Psoas muscle (tissue), 8 donors: ENCODE measurements at places on chromosomes 4 and X. TPM values are rescaled to one million over a fixed set of nuclear protein-coding genes. Genes with fewer than 3 reads are reported as not detected.

- no peaks in the 10 kb centered on the region for H3K4me1 ChIP-seq
- H3K36me3 ChIP-seq, result no peaks in the 10 kb centered on the region
- no peak for DNase-seq
- no peaks in the 10 kb centered on the region for H3K27me3 ChIP-seq
- H3K4me3 ChIP-seq, result no peak within 1 kb of the TSS
- no peak within 1 kb of the TSS for H3K27ac ChIP-seq
Measured at GRCh38 chr4:38782452-38783108, at the start of gene TLR10. TLR10 (minus strand) TSS chr4:38782990; CDS start chr4:38775590, 7,400 bp downstream.

GRCh38 chr4:38889143-38889542, 21.5 kb downstream of the FAM114A1 start:
- no peak overlapping the region for H3K4me3 ChIP-seq
- no peaks in the 10 kb centered on the region for H3K27me3 ChIP-seq
- no peaks in the 10 kb centered on the region for H3K36me3 ChIP-seq
- H3K27ac ChIP-seq, result peak overlapping the region; percentile 53
- no peak for DNase-seq

- no peak overlapping the region for H3K4me3 ChIP-seq
- H3K4me1 ChIP-seq, result no peaks in the 10 kb centered on the region
- no peaks in the 10 kb centered on the region for H3K36me3 ChIP-seq
- no peak for DNase-seq
- H3K27ac ChIP-seq, result no peak overlapping the region
Measured at GRCh38 chr4:131584587-131584986, 1564.5 kb upstream of the PCDH10 start.

DNA sequence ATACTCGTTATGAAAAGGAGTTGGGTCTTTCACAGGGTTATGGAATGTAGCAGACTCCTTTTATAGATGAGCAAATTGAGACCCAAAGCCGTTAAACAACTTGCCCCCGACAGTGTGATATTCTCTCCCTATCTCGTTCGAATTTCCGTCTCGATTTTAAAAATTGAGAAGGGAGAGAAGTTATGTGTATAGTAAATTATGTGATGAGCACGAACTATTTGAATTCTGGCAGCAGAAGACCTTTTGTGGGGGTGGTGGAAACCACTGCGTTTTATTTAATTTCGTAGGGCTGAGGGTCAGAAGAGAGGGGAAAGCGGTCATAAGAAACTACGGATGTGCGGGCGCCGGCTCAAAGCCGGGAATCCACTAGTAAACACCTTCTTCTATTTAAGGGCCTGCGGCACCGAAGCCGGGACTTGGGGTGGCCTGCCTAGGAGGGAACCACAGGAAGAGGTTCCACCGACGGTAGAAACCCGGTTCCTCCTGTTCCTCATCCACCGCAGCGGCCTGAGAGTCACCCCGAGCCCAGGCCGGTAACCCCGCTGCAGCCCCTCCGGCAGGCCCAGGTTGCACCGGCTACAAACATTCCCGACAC, 1.5 kb upstream of the DDX3X start:
- DNase-seq, result no peak
- peak overlapping the region; percentile 99 for H3K4me3 ChIP-seq
- peaks cover 4% of the 10 kb centered on the region for H3K36me3 ChIP-seq
- H3K27ac ChIP-seq, result peak overlapping the region; percentile 100
- peaks cover 11% of the 10 kb centered on the region for H3K4me1 ChIP-seq

DNA sequence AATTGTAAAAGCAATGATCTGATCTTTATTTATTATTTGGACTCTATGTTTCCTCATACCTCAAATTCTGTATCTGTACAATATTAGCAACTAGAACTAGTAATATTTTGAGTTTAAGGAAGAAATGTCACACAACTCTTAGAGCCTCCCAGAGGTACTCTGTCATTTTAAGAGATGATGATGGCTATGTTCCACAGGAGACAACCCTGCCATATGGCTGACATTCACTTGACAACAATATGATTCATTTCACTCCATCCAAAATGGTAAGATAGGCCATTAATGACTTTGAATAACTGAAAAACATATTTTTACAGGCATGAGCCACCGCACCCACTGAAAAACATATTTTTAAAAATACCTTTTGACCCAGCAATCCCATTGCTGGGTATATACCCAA, 190.3 kb downstream of the MAML3 start:
- no peak for DNase-seq
- H3K4me1 ChIP-seq, result peaks cover 5% of the 10 kb centered on the region
- no peak overlapping the region for H3K27ac ChIP-seq

GYG2 gene
- total RNA-seq, result 0.69 TPM

DMRTC1 gene
- total RNA-seq, result not detected

DNA sequence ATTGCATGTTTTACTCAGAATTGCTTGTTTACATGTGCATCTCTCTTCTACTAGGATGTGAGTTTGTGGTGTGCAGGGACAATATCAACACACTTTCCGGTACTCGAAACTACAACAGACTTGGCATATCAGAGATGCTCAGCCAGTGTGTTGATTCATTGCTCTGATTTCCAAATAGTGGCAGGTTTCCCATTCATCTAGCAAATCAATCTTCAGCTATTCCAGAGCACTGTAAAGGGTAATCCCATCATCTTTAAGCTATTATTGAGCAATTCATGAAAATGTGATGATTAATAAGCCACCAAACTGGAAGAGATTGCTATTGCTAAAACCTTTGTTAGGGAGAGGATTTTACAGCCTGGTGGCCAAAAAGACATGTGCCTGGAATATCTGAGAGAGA, 574.2 kb upstream of the CPEB2 start:
- no peak for DNase-seq
- H3K27ac ChIP-seq, result no peak overlapping the region
- no peaks in the 10 kb centered on the region for H3K27me3 ChIP-seq
- H3K36me3 ChIP-seq, result no peaks in the 10 kb centered on the region

ZNF141 gene
- total RNA-seq, result 2.9 TPM

- H3K4me1 ChIP-seq, result no peaks in the 10 kb centered on the region
- peaks cover 5% of the 10 kb centered on the region for H3K27me3 ChIP-seq
- DNase-seq, result peak; percentile 51
- peak within 1 kb of the TSS; percentile 62 for H3K4me3 ChIP-seq
- H3K27ac ChIP-seq, result peak within 1 kb of the TSS; percentile 53
Measured at GRCh38 chr4:147480891-147481576, at the start of gene EDNRA. EDNRA (plus strand) TSS chr4:147481097; CDS start chr4:147485682, 4,585 bp downstream.

LDOC1 gene
- total RNA-seq, result 5.3 TPM

CDS1 gene
- total RNA-seq, result 0.37 TPM

SYTL4 gene
- total RNA-seq, result 1.8 TPM
